AG08396 (cell line): ENCODE measurements at places on chromosomes 16 and 17.

DNA sequence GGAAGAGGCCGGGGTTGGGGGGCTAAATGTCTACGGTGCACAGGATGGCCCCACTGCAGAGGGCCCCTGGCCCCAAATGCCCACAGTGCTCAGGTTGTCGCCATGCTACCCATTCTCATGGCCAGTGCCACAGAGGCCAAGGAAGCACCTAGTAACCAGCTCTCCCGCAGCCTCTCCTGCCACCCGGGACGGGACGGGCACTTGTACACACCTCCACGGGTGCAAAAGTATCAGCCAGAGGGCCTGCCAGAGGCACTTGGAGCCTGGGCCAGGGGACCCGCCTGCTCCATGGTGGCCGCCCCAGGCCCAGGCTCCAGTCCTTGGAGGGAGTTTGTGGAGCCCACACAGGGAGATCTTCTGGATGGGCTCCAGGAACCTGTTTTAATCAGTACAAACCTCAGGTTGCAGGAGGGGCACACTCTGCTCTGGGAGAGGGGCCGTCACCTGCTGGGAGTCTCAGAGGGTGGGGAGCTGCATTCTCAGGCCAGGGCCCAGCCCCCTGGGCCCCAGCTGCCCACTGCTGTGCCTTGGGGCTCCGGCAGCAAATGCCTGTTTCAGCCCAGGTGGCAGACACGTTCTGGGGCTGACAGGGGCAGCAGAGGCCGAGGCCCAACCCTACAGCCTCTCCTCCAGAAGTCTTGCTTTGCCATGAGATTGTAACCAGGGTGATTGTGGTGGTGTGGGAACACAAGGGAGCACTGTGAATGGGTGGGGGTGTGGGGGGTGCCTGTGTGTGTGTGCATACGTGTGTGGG is 7.9 kb downstream of the TPSD1 start:
- no peak for DNase-seq

DNA sequence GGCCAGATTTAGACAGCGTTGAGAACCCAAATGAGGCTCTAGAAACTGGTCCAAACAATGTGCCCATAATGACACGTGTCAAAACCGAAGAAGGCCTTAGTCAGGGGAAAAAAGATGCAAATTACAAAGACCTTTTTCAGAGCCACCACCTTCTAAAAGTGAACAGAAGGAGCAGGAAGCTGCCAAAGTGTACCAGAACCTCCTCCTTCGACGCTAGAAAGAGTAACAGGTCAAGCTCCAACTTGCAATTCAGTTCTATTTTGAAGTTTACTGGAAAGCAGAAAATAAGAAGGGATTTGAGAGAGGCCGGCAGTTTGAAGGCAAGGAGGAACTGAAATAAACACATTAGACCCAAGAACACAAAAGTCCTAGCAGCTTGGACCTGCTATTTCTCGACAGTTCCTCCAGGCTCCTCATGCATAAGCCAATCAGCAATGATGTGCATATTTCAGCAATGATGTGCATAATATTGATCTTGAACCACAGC is 61.8 kb downstream of the XYLT1 start:
- no peak for DNase-seq

DNA sequence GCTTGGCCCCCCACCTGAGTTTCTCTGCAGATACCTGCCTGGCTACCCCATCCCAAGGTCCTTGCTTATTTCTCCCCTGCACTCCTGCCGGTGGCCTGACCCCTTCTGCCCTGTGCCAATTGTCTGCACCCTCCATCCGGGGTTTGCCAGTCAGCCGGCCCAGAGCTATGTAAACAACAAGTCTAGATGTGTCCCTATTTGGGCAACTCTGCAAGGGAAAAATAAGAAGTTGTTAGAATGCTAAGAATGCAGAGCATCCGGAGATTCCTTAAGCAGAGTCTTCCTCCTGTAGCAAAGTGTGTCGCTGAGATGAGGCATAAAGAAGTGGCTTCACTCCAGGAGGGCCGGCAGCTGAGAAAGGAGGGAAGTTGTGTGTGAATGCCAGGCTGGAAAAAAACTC is 46.6 kb downstream of the RGS9 start:
- peak; percentile 67 for DNase-seq

- DNase-seq = no peak
Observed at GRCh38 chr17:77853191-77853977, 105.1 kb upstream of the TNRC6C start.

DNA sequence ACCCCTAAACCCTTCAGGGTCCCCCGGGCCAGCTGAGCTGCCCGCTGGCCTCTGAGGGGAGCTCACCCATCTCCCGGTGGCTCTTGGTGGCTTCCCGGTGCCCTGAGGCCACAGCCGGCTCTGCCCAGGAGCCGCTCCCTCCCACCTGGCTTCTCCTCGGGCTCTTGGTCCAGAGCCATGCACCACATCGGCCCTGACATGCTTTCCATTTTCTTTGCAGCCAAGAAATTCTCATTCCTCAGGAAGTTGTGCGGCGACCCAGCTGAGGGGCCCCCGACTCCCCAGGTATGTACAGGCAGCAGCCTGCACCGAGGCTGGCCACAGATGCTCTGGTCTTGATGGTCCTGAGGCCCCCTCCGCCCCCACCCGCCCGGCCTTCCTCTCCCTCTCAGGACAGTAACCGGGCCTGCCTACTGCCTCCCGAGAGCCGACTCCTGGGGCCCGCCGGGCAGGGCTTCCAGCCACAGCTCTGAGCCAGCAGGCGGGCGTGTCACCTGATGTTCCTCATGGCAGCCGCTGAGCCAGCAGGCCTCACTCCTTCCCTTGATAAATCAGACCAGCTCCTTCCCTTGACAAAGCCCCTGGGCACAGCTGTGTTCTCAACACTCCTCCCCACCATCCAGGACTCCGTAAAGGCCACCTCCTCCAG is 28.4 kb upstream of the ZFPM1 start:
- DNase-seq = no peak

GRCh38 chr16:57530104-57530521 is 6.3 kb downstream of the CCDC102A start:
- DNase-seq = peak; percentile 81

- DNase-seq = peak; percentile 26
Observed at GRCh38 chr16:13923703-13924298, 3.8 kb downstream of the ERCC4 start.

- DNase-seq = no peak
Observed at GRCh38 chr17:73625991-73626673, 18.1 kb downstream of the SDK2 start.

DNA sequence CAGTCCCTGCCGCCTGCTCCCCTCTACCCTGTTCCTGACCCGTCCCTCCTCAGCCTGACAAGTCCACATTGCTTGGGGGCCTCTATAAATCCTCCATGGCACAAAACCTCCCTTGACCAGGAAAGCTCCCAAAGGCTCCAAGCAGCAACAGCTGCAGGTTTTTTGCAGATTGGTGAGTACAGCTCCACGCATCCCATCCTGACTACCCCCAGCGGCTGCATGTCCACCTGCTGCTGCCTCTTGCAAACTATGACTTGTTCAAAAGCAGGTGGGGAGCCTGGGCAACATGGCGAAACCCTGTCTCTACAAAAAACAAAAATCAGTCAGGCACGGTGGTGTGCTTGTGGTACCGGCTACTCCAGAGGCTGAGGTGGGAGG is 122.8 kb downstream of the ANKRD11 start:
- no peak for DNase-seq

DNA sequence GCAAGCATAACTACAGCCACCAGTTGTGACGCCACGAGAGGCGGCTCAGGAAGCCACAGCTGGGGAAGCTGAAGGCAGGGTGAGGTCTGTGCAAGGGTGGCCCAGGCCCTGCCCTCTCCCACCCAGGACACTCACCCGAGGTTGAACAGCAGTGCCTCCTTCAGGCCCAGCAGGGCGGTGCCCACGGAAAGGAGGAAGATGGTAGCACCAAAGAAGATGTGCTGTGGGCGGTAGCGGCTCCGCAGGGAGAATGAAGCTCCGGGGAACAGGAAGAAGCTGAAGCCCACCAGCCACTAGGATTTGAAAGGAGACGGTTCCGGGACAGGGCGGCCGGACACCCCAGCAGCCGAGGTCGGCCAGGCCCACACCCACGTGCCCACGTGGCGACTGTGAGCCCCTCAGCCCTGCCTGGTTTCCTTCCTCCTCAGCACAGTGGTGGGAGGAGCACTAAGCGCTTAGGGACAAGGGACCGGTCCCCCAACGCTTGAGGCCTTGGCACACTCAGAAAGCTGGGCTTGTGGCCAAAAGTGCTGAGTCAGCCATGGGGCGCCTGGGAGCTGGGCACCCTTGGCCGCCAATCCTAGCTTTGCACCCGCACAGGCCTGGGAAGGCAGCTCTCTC is 11.0 kb downstream of the CYB561 start:
- DNase-seq = no peak

- DNase-seq = peak; percentile 76
Observed at GRCh38 chr17:27609611-27610303, 21.2 kb upstream of the LGALS9 start.

- DNase-seq = peak; percentile 41
Observed at GRCh38 chr17:37490022-37490587, 414 bp downstream of the DUSP14 start.

DNA sequence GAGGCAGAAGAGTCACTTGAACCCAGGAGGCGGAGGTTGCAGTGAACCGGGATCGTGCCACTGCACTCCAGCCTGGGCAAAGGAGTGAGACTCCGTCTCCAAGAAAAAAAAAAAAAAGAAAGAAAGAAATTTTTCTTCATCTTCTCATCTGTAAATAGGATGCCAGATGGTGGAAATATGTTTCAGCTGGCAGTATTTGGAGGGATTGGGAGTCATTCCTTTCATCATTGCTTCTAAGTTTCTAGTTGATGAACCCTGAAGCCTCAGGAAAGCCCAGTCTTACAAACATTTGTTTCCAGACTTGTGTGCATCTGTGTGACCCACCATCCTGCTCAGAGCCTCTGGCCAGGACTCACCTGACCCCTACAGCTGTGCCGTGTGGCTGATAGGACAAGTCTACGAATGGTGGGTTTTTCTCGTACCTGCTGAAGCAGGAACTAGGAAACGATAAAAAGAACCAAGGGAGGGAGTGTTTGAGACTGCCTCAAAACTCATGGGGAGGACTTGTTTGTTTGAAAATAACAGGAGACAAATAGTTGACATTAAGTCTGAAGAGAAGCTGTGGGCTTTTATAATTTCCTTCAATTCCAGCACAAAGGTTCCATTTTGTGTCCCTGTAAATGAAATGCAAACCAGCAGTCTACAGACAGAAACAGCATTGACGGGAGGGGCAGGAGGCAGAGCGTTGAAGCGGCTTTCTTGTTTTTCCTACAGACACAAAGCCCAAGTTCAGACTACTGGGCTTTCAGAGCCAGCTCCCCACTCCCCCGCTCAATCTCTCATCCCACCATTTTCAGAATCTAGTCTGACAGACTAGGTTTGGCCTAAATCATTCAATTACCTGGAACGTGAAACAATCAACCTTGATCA is 24.9 kb downstream of the CDRT4 start:
- DNase-seq = no peak

DNA sequence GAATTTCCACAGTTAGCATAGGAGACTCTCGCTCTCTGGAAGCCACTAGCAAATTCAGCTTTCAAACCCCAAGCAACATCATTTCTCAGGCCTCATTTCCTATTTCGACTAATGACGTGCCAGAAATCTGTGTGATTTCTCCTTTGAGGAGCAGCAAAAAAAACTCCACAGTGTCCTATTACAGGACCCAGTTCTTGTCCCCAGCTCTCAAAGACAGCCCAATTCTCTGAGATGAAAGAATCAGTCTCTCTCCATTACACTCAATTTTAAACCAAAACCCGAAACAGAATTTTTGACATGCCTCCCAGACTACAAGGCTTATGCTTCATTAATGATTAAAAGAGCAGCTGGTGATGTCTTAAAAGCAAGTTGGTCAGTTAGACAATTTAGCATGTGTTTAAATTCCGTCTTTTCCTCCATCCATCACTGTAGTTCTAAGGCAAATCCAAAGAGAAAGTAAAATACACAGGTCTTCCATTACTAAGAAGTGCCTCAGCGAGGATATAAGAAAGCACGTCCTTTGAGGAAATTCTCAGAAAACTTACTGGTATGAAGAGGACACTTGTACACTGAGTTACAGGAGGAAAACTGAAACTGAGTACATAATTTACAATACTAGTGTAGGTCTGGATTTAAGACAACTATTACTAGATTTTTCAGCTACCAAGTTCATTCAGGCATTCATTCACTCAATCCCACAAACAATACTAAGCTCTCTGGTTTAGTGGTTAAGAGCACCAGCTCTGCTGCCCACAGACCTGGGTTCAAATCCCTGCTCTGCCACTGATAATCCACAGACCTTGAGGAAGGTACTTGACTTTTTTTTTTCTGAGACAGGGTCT is 12.5 kb downstream of the TOM1L2 start:
- peak; percentile 29 for DNase-seq

GRCh38 chr17:19752216-19753050 is 4.3 kb upstream of the ALDH3A1 start:
- DNase-seq = no peak
